Motor neuron (in vitro differentiated cells): ENCODE measurements at places on chromosomes 7 and 10. TPM values are rescaled to one million over a fixed set of nuclear protein-coding genes. Genes with fewer than 3 reads are reported as not detected.

Gene SMO
- total RNA-seq = 6.9 and 7.6 TPM in 2 replicates

Gene MALRD1
- 0.04 and 0.89 TPM in 2 replicates for total RNA-seq

Gene MSRB2
- total RNA-seq = 18.7 and 24.9 TPM in 2 replicates

Gene CCDC7
- total RNA-seq = 12.2 and 16.8 TPM in 2 replicates

DNA sequence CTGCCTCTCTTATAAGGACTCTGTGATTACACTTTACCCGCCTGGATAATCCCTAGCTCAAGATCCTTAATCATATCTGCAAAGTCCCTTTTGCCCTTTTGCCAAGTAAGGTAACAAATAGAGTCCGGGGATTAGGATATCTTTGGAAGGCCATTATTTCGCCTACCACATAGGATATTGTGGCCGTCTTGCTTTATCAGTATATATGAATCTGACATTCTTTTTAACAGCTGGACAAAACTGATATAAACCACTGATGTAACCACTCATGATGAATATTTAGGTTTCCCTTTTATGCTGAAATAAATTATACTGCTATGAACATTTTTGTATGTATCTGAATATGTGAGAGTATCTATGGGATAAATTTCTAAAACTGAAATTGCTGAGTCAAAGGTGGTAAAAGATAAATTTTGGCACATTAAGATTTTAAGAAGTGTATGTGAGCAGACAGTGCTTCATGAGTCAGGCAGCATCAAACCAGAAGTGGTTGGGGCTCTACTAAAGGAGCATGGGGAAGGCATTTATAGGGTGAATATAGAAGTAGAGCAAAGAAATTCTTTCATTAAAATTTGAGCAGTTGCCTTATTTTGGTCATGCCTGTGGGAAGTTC, 44.7 kb downstream of the AVL9 start:
- no peak for ATAC-seq

DNA sequence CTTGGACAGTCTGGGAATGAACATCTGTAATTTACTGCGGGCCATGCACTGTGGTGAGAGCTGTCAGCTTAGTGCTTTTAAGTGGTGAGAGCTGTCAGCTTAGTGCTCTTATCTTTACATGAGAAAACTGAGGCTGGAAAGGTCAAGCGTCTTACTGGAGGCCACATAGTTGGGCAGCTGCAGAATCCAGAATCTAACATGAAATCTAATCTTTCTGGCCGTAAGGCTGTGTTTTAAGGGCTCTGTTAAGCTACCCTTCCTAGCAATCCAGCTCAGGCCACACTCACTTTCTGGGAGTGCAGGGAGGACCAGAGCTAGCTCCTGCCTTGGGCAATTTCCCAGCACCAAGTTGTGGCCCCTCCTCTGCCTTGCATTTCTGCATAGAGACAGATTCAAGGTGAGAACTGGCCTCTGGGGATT, 70.2 kb downstream of the SORCS3 start:
- ATAC-seq = no peak

DNA sequence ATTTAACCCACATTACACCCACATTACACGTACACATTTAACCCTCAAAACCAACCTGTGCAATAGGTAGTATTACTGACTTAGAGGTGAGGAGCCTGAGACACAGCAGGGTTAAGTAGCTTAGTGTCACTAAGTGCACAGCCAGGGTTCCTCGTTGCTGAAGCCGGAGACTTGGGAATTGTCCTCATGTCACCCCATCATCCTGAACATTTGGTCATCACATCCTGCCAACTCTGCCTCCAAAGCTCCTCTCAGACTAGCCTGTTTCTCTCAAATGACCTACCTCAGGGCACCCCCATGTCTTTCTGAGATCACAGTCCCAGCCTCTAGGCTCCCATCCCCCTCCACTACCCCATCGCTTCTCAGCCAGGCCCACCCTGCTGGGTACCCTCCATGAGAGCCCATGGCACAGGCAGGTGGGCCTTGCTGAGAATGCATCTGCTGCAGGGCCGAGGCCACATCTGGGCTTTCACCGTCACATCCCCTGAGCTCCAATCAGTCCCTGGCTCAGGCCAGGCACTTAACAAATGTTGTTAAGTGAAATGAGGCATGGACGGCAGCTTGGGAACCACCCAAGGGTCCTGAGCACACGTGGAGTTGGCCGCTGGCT, 21.1 kb upstream of the PCBD1 start:
- no peak for ATAC-seq

DNA sequence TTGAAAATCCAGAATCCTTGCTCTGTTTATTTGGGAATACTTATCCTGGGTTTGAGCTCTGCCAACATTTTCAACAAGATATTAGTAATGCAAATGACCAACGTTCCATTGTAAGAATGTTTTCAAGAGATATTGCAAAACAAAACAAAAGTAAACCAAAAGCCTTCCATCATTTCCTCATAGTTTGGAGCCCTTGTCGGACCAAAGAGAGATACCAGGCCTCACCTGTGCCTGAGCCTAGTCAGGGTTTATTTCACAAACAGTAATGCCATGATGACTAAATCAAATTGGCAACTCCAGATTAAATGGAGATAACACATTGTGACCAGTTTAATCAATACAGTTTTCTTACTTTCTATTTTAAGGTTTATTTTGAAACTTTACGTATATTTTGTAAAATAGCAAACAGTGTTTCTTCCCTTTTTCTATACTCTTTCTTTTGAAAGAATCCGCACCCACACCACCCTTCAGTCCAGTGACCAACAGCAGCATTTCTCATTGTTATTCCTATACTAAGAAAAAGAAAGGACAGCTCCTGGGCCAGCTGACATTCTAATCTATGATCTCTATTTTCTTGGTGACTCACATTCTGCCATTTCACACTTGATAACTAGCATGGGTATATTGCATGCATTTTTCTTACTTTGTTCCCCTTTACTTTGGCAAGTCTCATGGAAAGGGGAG, 168.5 kb upstream of the MEOX2 start:
- no peak for ATAC-seq

- no peak for ATAC-seq
Measured at GRCh38 chr7:53475776-53476175, 440.3 kb downstream of the POM121L12 start.

DNA sequence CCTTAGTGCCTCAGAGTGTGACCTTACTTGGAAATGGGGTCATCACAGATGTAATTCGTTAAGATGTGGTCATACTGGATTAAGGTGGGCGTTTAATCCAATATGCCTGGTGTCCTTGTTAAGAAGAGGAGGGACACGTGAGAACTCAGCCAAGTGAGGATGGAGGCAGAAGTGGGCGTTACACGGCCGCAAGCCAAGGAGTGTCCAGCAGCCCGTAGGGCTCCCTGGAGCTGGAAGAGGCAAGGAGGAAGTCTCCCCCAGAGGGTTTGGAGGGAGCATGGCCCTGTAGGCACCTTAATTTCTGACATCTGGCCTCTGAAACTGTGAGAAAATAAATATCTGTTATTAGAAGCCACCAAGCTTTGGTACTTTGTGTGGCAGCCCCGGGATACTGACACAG, 21.3 kb downstream of the DOCK1 start:
- no peak for ATAC-seq

DNA sequence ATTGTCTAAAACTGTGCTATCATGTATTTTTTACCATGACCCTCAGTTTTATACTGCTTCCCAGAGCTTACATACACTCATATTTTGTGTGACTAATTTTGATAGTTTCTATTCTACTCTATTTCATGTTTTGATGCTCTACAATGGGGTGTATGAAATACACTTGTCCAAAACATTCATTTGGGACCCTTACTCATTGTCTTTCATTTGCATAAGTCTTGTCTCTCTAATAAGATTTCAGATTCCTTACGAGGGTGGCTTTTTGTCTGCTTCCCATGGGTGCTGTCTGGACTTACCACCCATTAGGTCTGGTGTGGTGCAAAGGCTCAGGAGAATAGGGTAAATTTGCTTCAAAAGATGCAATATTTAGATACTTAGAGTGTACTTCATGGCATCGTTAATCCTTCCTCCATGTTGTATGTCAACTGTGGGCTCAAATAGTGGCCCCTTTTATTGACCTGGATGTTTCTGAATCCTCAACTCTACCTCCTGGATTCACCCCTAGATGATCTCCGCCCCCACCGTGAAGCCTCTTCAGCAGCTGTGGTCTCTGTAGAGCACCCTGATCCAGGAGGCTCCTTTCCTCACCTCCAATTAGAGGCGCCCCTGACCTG, 3.6 kb upstream of the GIMAP5 start:
- ATAC-seq = no peak

- no peak for ATAC-seq
Measured at GRCh38 chr7:5661942-5662341, 119.5 kb downstream of the RNF216 start.

DNA sequence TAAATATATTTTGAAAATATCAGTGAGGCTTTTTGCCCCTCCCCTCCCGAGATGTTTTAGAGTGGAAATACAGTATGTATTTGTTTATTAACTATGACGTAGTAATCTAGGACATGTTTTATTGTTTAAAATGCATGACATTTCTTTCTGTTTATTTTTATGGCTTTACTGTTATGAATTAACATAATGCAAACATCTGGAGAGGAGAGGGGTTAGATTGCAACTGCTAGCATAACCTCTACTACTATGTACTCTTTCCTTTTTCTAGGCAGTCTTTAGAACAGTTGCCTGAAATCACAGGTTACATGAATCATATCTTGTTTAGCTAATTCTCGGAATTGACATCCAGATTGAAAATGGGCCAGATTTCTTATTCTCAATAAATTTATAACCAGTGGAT, 7.4 kb downstream of the BTAF1 start:
- ATAC-seq = no peak

DNA sequence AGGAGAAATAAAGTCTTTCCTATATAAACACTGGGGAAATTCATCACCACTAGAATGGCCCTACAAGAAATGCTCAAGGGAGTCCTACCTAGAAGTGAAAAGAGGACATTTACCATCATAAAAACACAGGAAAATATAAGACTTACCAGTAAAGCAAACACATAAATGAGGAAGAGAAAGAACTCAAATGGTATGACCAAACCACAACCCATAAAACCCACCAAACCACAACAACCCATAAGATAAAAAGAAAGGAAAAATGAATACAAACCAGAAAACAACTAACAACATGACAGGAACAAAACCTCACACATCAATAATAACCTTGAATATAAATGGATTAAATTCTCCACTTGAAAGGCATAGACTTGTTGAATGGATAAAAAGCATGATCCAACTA, 71.9 kb upstream of the DIP2C start:
- no peak for ATAC-seq

DNA sequence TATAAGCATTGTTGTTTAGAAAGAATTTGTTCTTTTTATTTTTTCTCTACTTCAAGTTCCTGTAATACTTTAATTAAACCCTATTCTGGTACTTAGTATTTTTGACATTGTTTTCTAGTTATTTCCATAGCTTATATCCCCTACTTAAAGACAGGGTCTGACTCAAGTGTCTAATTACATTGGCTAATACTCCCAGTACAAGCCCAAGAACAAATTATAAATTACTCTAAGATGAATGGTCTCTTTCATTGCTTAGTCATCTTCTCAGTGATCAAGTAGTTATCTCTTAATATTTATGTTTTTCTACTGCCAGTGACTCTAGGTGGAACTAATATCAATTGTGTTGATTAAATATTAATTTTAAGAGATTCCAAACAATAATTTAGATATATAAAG, 21.6 kb downstream of the AHR start:
- ATAC-seq = no peak

GRCh38 chr10:67573484-67573883, 122.5 kb downstream of the CTNNA3 start:
- no peak for ATAC-seq

- no peak for ATAC-seq
Measured at GRCh38 chr7:85074992-85075391, 111.9 kb downstream of the SEMA3D start.

DNA sequence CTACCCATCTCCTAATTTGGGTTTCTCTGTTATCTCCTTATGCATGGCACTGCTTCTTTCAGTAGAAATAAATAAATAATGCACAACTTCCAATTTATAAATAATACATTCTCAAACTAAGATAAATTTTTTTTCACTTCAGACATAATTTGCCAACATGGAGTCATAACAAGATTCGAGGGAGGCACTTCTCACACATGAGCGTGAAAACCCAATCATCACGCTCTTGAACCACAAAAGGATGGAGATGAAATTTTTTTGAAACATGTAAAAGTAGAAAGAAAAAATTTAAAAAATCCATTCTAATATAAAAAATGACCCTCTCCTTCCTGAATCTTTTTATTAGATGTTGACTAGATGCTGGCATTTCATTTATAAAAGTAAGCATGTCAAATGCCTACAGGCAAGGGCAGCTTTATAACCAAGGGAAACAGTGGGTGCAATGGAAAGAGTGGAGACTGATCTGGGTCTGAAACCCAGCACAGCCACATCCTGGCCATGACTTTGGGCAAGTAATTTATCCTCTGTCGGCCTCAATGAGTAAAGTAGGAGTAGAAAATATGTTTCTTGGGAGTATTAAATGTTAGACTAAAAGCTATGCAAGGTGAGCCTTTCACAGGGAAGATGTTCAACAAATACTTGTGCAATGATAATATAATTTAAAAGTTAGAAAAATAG, 185.0 kb downstream of the STK31 start:
- ATAC-seq = no peak

DNA sequence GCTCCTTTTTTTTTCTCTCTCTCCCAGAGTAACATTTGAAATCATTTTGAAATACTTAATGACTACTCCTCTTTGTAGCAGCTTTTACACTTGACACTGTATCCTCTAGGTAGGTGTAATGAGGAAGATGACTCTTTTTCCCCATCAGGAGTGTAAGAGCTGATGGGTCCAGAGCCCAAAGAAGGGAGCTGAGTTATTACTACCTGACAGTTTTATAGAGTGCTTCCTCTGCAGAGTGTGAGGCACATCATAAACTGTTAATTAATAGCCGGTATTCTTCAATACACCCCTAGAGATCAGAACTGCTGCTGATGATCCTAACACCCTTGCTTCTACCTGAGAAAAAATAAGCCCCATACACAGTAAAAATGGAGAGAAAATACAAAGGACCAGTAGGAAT, 279.8 kb upstream of the SEMA3A start:
- peak; percentile 69 for ATAC-seq

DNA sequence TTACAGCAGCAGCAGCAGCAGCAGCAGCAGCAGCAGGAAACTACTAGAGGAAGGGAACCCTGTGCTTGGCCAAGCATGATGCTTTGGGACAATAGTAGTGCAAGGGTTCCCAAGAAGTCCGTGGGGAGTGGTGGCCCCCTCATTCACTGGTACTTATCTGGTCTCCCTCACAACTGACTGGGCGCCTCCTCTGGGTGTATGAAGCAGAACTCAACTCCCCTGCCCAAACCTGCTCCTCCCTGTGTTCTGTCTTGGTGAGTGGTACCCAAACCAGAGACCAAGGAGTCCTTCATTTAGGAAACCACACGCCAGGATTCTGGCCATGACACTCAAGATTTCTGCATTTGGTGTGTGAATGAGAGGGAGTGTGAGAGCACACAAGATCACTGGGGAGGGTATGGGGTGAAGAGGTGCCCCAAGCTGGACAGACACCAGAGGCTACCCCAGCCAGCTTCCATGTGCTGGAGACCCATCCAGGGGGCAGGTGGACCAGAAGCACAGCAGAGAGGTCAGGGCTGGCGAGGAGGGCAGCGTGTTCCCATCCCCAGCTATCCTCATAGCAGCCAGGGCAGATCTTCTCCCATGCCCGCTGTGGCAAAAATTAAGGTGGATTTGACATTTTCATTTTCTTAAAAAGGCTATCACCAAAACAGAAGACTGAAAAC, 10.6 kb upstream of the ZNF777 start:
- ATAC-seq = no peak
